ENCODE measurements at places on chromosomes 3 and 15. TPM values are rescaled to one million over a fixed set of nuclear protein-coding genes. Genes with fewer than 3 reads are reported as not detected.

Gene P2RY13
- 1.7 TPM for total RNA-seq

Gene LTF
- total RNA-seq = 0.92 TPM

Gene TOP2B
- total RNA-seq = 108 TPM

Gene IQCF5
- not detected for total RNA-seq

Gene CAMK2N2
- total RNA-seq = not detected

Gene RTP3
- total RNA-seq = not detected
